D341Med (cell line): ENCODE measurements at places on chromosomes 2 and 18.
A peak's percentile ranks its signal among the peaks of the same experiment; 100 is the strongest.

GRCh38 chr2:206011018-206011614 lies 74.9 kb downstream of the INO80D start:
- DNase-seq: no peak

GRCh38 chr2:105935063-105935462 lies 190.4 kb downstream of the NCK2 start:
- DNase-seq: no peak

- no peak for DNase-seq
These were observed 37.1 kb upstream of the GATA6 start for GRCh38 chr18:22132258-22132657.

DNA sequence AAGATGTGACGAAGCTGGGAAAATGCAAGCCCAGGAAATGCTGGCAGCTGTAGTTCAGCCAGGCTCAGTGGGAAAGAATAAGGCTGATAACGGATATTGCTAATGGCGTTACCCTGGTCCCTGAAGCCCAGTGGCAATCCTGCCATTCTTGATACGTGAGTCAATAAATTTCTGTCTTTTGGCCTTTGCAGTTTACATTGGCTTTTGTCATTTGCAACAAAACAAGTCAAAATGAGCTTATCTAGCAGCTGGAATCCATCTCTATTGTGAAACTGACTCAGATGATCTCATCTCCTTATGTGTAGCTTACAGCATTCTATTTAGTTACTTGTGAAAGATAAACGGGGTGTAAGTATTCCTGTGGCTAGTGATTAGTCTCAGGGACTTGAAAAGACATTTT lies 43.8 kb downstream of the ARL6IP6 start:
- DNase-seq: no peak

DNA sequence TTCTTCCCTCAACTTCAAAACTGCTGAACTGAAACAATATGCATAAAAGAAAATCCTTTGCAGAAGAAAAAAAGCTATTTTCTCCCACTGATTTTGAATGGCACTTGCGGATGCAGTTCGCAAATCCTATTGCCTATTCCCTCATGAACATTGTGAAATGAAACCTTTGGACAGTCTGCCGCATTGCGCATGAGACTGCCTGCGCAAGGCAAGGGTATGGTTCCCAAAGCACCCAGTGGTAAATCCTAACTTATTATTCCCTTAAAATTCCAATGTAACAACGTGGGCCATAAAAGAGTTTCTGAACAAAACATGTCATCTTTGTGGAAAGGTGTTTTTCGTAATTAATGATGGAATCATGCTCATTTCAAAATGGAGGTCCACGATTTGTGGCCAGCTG lies 8.4 kb downstream of the HOXD8 start:
- DNase-seq: no peak

DNA sequence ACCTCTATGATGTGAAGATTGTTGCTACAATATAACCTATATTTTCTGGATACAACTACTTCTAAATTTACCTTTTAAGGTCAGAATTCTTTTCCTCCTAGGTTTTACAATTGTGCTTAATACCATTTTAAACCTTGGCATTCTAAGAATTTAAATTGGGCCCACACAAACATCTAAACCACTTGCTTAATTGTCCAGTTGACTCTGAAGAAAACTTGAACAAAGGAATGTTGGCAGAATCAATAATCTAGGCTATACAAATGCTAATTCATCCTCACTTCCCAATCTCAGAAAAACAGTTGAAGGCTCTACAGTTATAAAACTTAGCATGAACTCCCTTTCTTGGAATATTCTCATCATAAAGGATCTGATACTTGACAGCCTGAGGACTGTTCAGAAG lies 84.3 kb downstream of the RPRM start:
- no peak for DNase-seq

- no peak for DNase-seq
These were observed 45.9 kb upstream of the NCK2 start for GRCh38 chr2:105698820-105699219.

DNA sequence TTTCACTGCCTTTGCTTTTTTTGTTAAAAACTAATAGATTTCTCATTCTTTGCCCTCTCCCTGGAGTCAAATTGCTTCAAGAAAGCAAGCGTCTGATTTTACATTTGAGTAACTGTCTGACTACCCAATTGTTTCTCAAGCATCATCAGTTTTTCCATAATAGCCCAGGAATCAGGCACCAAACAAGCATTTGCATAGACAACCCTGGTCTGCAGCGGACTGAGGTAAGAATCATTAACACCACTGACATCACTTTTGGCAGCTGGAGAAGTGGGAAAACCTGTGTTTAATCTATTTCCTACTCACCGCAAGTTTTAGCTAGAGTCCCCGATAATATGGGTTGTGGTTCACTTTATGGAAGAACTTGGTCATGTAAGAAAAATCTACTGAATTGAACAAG lies 55.7 kb downstream of the IRS1 start:
- DNase-seq: no peak

DNA sequence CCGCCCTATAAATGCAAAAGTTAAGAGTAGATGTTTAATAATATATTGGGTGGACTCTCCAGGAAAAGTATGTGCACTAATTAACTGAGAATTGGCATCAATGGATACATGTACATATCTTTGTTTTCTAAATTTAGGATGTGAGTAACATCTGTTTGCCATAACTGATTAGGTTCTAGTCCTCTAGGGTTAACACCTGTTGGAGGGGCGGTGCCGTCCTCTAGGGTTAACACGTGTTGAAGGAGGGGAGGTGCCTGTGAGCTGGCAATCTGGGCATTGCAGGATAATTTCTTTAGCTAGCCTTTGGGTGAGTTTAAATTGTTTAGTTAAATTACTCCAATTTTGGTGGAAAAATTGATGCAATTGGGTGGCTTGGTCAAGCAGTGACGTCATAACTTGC lies 30.9 kb downstream of the HTR2B start:
- no peak for DNase-seq

GRCh38 chr2:217711188-217711587 lies 291.6 kb downstream of the TNS1 start:
- no peak for DNase-seq

GRCh38 chr2:207571370-207571769 lies 41.6 kb downstream of the CREB1 start:
- DNase-seq: no peak

GRCh38 chr2:219155054-219155644 lies 5.5 kb downstream of the NHEJ1 start:
- peak; percentile 68 for DNase-seq

- DNase-seq: no peak
These were observed 11.6 kb upstream of the SPTBN1 start for GRCh38 chr2:54444503-54444902.

GRCh38 chr2:17309181-17309580 lies 209.1 kb downstream of the RAD51AP2 start:
- no peak for DNase-seq

DNA sequence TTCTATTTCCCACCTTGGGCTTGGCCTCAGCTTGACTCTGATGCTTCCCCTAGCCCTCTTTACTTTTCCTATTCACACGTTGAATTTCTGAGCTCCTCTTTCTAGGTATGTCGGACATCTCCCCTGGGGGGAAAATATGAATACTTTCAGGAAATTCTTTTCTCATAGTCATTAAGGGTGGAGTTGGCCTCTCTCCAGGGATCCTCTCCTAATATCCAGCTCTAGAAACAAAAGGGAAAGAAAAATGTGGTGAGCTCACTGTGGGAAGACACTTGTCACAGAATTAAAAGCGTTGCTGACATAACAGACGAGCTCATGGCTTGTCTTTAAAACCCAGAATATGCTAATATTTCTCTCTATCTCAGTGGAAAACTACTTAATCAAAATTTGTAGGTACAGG lies 132.7 kb upstream of the MEX3C start:
- no peak for DNase-seq

GRCh38 chr2:203025592-203025991 lies 10.9 kb downstream of the NBEAL1 start:
- DNase-seq: no peak

GRCh38 chr2:188050726-188051125 lies 240.9 kb upstream of the GULP1 start:
- DNase-seq: no peak

DNA sequence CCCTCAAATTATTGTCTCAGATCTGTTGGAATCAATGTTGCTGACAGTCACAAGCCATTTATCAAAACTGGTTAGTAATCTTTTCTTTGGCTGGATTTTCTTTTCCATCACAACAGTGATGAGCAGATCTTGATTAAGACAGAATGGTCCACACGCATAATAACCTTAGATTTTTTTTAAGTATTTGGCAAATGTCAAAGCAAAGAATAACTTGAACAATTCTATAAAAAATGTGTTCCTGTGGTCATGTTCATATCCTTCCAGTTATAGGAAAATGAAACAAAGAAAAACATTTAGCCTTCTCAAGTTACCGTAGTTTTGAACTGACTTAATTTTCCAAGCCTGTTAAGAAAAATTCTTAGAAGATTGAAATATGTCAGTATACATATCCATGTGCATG lies 659.9 kb upstream of the ID2 start:
- DNase-seq: no peak

- no peak for DNase-seq
These were observed 17.2 kb upstream of the ITGAV start for GRCh38 chr2:186572705-186573104.

DNA sequence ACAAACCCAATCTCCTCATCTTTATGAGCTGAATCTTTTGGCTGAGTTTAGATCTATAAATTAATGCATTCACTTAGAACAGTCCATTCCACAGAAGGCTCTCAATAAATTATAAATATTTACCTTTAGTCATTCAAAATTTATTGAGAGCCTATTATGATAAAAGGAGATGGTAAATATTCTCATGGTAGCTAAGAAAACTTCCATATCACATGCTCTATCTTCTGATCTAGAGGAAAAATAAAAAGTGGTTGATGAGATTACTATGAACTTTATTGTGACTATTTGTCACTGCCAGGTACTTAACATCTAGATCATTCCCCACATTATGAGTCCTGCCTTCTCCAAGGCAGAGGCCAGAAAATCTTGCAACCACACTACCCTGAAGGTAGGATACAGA lies 62.4 kb downstream of the L3MBTL4 start:
- DNase-seq: no peak

- no peak for DNase-seq
These were observed 312.7 kb upstream of the CWC22 start for GRCh38 chr2:180319586-180320405.
